H7 (cell line): ENCODE measurements at places on chromosomes 4 and X. TPM values are rescaled to one million over a fixed set of nuclear protein-coding genes. Genes with fewer than 3 reads are reported as not detected.

- DNase-seq, result no peak
These were observed 185.4 kb downstream of the OR13H1 start for GRCh38 chrX:131729295-131729694.

The TMPRSS11F gene
- not detected in 2 replicates for total RNA-seq

- no peak for DNase-seq
These were observed 72.4 kb downstream of the DCLK2 start for GRCh38 chr4:150150629-150151062.

GRCh38 chrX:149909324-149910177 is 19.8 kb upstream of the HSFX4 start:
- DNase-seq, result no peak

The NXF2 gene
- total RNA-seq, result 0.11 TPM in 1 of 2 replicates, not detected in the other

The KLB gene
- 0.04 TPM in 1 of 2 replicates, not detected in the other for total RNA-seq

- DNase-seq, result no peak
These were observed 81.0 kb downstream of the MGST2 start for GRCh38 chr4:139746431-139747171.

The CXCL9 gene
- not detected in 2 replicates for total RNA-seq

The ADH1B gene
- total RNA-seq, result not detected in 2 replicates

DNA sequence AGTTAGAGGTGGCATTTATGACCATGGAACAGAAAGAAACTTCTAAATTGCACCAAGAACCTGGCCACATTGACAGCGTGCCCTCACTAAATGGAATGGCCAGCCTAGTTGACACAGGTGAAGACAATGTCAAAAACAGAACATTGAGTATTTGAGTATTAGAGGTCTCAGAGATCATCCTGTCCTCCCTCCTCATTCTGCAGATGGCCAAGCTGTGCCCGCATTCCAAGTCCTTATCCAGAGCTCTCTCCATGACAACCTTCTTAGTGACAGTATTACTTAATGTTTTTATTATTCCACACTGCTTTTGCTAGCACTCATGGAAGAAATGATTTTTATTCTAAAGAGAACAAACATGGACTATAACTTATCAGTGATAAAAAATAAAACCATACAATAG is 9.9 kb upstream of the CCDC110 start:
- DNase-seq, result no peak

- no peak for DNase-seq
These were observed 106.7 kb upstream of the GK2 start for GRCh38 chr4:79514621-79515329.

GRCh38 chr4:183366206-183366835 is 44.1 kb upstream of the CLDN24 start:
- no peak for DNase-seq

GRCh38 chr4:17773135-17773698 is 8.2 kb downstream of the FAM184B start:
- DNase-seq, result no peak

DNA sequence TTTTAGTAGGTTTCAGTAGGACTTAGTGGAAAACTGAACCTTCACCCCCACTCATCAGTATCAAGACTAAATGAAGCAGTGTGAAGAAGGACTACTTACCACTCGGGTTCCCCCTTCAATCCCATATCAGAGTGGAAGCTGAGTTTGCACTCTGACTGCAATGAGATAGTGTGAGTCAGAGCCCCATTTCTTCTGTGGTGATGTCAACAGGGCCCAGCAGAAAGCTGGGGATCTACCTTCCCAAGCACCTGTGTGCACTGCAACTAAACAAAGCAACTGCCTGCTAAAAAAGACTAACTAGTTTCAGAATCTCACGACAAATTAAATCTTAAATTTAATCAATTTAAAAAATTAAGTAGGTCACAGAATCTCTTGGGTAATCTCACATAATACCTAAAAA is 1837.0 kb upstream of the PCDH7 start:
- no peak for DNase-seq

The HHIP gene
- 0.07 and 0.52 TPM in 2 replicates for total RNA-seq

DNA sequence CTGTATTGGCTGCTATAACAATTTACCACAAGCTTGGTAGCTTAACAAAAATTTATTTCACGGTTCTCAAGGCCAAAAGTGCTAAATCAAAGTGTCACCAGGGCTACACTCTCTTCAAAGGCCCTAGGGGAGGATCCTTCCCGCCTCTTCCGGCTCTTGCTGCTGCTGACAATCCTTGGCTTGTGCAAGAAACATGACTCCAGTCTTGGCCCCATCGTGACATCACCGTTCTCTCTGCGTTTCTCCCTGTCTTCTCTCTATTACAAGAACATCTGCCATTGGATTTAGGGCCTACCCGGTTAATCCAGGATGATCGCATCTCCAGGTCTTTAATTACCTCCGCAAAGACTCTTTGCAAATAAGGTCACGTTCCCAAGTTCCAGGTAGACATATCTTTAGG is 10.4 kb upstream of the CLCN4 start:
- DNase-seq, result no peak

- no peak for DNase-seq
These were observed 607.1 kb upstream of the DIPK2B start for GRCh38 chrX:45807572-45808425.

DNA sequence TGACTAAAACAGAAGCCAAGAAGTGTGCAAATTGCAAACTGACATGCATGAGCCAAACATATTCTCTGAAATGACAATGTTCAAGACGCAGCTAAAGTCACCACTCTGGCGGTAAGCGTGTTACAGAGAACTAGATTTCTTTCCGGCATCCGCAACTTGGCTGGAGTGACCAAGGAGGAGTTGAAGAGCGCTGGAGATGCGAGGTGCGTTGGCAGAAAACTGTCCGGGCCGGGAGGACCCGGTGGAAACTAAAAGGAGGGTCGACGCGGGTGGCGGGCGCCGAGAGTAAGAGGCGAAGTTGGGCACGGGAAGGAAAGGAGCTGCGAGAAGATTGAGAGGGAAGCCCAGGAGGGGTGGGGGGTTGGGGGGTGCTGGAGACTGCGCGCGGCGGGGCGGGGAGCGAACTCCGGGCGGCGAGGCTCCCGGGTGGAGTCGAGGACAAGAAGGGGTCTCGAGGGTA is 807 bp downstream of the SEL1L3 start:
- peak; percentile 79 for DNase-seq

The PDZD4 gene
- total RNA-seq, result 73.0 and 76.3 TPM in 2 replicates

- DNase-seq, result peak; percentile 8
These were observed 42.5 kb downstream of the FAAH2 start for GRCh38 chrX:57329008-57329407.

The IL9R gene
- total RNA-seq, result 0.17 and 0.78 TPM in 2 replicates

DNA sequence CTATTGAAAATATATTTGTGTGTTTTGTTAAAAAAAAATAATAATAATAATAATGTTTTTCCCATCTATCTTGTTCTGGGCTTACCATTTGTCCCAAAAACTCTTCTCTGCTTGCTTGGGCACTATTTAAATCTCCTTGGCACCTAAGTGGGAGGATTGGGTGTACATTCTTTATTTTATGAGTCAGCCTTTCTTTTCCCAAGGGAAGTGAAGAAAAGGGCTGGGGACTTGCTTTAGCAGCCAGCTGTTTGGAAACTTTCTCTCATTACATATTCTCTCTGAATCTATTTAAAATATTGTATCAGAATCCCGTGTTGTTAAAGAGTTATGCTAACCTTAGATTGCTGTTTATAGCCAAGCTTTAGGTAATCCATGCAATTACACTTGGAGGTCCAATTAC is 2332.4 kb downstream of the ARAP2 start:
- DNase-seq, result no peak

The H2BW2 gene
- total RNA-seq, result not detected in 2 replicates

- DNase-seq, result no peak
These were observed 109.0 kb downstream of the RPS6KA6 start for GRCh38 chrX:84078991-84079390.

DNA sequence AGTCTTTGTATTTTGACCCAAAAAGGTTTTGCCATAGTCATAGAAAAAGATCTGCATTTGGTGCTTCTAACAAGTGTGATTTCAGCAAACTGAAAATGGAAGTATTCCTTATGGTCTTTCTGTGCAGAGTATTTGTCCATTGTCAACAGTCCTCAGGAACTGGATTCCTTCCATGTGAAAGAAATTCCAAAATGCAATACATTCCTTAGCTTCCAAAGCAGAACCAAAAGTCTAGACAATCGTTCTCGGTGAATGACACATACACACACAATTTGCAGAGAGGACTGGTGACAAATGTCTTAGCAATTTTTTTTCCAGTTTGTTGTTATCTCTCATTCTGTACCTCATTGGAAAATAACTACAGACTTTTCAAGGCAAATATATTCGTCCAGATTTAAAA is 562.2 kb upstream of the SLIT2 start:
- no peak for DNase-seq

- no peak for DNase-seq
These were observed 36.8 kb upstream of the CASK start for GRCh38 chrX:41960142-41960541.

The TRIM75 gene
- total RNA-seq, result not detected in 2 replicates

DNA sequence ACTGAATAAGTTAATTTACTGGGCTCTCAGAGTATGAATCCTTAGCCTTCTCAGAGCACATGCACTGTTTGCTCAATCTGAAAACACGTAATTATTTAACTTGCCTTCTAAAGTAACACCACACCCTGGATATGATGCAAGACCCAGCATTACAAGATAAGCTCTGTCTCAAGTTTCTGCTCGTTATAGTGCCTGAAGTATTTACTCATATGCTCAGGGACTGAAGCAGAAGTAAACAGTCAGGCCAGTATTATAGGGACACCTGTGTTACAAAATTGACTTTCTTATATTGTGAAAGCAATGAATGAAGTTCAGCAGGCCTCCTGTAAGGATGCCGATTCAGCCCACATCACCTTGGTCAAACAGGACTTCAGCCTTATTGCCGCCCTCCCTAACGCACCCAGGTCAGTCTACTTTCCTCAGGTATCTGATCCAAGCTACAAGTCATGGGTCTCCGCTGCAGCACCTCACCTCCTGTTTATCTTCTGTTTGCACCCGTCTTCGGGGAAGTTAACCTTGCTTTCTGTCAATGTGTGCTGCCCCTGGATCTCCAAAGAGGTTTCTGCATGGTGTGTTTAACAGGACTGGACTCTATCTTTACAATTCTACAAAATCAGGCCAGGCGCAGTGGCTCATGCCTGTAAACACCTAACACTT is 42.8 kb upstream of the KLF3 start:
- no peak for DNase-seq

DNA sequence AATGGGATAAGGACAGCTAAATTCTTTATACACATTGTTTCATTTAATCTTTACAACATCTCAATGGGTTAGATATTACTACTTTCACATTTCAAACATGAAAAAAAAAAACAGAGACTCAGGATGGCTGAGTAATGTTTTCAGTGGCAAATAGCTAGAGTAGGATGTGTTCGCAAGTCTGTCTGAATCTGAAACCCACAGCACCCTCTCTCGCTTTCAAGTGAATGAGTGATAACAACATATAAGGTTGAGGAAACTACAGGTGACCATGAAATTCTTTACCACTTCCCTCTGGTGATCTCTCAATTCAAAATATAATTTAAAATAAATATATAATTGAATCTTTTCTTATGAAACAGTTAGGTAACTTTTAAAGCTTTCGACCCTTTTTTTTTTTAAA is 162.6 kb downstream of the PRR32 start:
- no peak for DNase-seq

The SYTL5 gene
- total RNA-seq, result 0.11 and 0.35 TPM in 2 replicates

The PASD1 gene
- not detected in 2 replicates for total RNA-seq

The MORF4L2 gene
- 566 and 659 TPM in 2 replicates for total RNA-seq

DNA sequence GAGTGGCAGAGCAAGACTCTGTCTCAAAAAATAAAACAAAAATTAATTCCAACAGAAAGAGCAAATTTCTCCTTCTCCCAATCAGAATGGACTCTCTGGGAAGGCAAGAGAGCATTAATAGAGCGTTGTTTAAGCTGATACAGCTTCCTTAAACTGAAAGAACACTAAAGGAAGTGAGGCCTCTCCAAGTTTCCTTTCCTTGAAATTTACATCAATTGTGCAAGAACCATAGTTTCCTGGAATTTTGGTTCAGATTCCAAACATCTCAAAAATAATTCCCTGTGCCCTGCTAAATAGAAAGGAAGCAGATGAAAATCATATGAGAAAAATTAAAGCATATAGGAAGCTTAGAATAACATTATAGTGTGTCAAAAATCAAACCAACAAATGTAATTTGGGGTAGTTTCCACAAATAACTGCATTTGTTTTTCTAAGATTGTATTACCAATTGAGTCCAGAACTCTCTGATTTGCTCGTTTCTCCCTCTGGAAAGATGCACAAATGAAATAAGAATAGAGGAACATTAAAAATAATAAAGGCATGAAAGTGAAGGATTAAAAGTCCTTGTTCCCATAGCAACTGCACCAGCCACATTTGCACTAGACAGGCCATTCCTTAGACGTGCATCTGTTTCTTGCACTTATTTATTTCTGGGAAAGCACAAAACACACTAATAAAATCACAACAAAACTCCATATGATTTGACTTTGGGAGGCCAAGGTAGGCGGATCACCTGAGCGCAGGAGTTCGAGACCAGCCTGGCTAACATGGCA is 3.7 kb upstream of the FAM241A start:
- DNase-seq, result no peak

DNA sequence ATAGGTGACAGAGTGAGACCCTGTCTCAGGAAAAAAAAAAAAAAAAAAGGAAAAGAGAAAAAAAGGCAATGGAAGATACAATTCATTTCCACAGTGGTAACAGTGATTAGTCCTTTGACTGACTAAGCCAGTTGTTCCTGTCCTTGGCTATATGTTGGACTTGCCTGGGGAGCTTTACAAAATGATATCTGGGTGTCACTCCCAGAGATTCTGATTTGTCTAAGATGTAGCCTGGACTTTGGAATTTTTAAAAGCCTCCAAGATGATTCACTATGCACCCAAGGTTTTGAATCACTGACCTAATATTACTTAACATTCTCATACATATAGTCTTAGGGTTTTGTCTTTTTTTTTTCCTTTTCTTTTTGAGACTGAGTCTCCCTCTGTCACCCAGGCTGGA is 16.9 kb downstream of the HELQ start:
- no peak for DNase-seq

DNA sequence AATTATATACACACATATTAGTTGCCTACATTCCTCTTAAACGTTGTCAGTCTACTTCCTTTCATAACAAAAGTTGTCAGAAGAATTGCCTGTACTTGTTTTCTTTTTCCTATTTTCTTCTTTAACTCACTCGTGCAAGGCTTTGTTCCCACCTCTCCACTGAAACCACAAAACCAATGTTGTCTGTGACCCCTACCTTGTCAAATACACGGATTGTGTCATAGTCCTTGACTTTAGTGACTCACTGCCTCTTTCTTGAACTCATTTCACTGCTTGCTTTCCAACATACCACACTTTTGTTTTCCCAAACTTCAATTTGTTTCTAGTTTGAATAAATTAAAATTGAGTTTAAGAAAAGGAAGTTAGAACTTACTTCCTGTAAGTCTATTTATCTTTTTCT is 283.9 kb upstream of the AGA start:
- no peak for DNase-seq

GRCh38 chr4:101262683-101263082 is 84.6 kb downstream of the PPP3CA start:
- DNase-seq, result no peak

DNA sequence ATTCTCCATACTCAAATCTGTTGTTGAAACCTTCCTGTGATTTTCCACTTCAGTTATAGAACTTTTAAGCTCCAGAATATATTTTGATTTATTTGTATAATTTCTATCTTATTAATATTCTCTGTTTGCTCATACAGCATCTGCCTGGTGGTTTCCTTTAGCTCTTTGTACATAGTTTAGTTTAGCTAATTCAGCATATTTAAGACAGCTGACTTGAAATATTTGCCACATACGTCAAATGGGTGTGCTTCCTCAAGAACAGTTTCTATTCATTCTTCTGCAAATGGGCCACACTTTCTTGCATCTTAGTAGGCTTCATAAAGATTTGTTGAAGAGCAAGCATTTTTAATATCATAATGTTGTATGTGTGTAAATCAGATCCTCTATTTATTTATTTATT is 101.8 kb downstream of the MAGEC1 start:
- DNase-seq, result no peak

GRCh38 chrX:13511944-13512330 is 57.5 kb upstream of the EGFL6 start:
- DNase-seq, result no peak
